Stimulated activated CD4-positive, alpha-beta T cell treated with anti-CD3 and anti-CD28 coated beads, Interleukin-1b, Interleukin-23, amount 100 ng/mL, for 1 hour (primary cell): ENCODE measurements at places on chromosomes 16 and 17.

DNA sequence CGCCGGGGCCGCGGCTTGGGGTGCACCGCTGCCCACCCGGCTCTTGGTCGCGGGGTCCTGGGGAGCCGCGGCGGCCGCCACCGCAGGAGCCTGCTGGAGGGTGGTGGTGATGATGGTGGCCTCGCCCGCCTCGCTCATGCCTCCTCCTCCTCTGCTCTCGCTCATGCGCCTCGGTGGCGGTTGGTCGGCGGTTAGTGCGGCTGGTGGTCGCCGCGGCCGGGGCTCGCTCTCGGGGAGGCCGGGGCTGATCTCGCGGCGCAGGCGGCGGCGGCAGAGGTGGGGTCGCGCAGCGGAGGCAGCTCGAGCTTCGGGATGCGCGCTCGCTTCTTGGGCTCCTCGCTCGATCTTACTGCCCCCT is 41.6 kb downstream of the AHSP start:
- no peak for DNase-seq

DNA sequence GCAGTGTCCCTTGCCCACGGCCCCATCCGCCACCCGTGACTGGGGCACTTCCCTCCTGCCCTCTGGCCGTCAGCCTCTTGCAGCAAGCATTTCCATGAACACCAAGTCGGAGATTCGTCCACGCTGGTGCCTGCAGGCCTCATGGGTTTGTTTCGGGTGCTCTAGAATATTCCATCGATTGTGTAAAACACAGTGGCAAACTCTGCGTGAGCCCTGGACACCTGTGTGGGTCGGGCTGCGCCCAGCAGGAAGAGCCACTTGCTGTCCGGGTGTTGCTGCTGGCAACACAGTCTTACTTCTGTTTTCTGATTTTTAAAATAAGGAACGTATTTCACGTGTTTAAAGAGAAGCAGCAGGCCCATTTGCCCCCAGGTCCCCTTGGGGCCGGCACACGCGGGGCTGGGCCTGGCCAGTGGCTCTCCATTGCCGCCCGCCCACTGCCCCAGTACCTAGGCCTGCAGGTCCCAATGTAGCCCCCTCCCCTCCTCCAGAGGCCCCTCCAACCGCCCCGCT is 10.0 kb downstream of the CYBC1 start:
- DNase-seq = no peak

- no peak for DNase-seq
Measured at GRCh38 chr17:6985266-6985665, 10.6 kb upstream of the ALOX12 start.

- no peak for DNase-seq
Measured at GRCh38 chr17:83199500-83200201, 120.2 kb downstream of the METRNL start.

DNA sequence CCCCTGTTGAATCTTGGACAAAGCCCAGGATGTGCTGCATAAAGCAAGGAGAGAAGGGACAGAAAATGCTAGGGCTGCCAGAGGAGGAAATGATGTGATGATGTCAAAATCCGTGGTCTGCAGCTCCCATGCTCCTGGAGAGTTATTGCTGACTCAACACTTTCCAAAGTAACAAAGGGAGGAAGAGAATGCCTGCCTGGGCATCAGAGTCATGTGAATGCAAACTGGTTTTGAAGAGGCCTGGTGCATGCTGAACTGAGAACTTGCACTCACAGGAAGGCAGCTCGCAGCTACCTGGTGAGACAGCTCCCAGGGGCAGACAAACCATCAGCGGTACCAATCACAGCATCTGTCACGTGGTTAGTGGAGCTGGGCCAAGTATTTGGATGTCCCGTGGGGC is 2.8 kb downstream of the MARVELD3 start:
- no peak for DNase-seq

DNA sequence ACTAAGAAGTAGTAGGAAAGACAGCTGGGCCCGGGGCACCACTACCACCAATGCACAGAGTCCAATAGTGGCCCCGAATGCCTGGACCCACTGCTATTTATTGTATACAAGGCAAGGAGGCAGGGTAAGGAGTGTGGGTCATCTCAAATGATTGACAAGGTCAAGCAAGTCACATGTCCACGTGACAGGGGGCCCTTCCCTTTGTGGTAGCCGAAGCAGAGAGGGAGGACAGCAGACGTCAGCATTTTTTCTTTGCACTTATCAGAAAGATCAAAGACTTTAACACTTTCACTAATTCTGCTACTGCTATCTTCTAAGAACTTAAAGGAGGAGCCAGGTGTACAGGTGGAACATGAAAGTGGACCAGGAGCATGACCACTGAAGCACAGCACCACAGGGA is 6.5 kb downstream of the VPS53 start:
- no peak for DNase-seq

DNA sequence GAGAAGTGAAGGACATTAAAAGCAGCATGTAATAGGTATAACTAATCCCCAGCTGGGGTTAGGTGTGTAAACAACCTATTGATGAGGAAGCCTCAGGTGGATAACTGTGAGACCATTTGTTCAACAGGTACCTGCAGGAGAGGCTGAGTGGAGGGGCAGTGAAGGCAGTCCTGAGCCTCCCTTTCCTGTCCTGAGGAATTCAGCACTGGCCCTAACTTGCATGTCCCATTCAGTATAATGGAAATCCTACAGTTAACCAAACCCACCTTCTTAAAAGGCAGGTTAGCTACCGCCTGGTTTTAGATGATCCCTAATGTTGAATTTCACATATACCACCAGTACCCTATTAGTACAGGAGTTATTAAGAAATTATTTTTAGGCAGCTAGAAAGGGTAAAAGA is 225.9 kb upstream of the GOT2 start:
- DNase-seq = no peak

- no peak for DNase-seq
Measured at GRCh38 chr16:19127674-19128131, 13.9 kb downstream of the ITPRIPL2 start.

- no peak for DNase-seq
Measured at GRCh38 chr17:34081269-34081668, 173.8 kb upstream of the CCL2 start.
